ENCODE measurements at places on chromosomes 12 and 14.

GRCh38 chr12:118061011-118061872 lies at the start of gene WSB2:
Gene WSB2, minus strand, starts transcription at chr12:118061179. Its CDS starts 131 bp downstream, at chr12:118061048.
- peak; percentile 37 for DNase-seq

DNA sequence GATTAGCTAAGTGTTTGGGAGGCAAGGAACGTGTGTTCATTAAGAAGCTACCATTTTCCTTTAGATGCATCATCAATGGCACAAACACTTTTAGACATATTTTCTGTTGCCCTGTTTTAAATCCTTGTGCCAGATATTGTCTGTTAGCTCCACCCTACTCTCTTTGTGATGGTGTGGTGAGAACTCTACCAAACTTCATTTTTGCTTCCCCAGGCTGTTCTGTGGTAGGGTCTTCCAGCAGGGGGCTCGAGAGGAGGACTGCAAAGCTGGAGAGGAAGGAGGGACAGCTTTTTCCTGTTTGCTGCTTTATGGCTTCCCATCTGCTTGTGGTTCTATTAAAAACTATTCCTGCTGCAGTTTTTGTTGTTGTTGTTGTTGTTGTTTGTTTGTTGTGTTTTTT lies 23.8 kb upstream of the STRAP start:
- no peak for DNase-seq

- DNase-seq, result no peak
Measured at GRCh38 chr12:131151558-131152345, 198.0 kb downstream of the ADGRD1 start.

DNA sequence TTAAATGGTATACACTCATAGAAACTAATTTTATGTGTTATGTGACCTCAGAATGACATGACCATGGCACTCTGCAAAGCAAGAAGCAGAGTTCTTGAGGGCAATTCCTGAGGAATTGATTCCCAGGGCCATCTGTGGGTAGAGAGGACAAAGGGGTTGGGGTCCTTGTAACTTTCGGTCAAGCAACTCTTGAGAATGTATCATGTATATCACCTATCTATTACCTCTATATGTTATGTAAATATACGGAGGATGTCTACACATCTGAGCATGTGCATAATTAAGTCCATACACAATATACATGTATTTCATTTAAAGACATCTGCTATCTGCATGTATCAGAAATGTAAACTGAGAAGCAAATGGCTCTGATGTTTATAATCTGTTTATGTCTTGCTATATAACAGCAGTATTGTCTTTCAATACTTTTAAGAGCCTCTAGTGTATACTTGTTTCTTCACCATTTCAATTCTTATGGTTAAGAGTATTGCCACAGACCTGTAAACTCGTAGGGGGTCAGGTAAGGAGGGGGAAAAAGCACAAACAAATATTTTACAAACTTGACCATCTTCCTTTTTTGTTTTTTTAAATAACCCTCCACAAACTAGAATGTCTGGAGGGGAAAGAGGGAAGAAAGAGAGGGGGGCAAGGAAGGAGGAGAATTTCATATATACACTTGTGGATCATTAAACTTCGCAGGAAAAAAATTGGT lies 4.5 kb downstream of the FOXA1 start:
- no peak for DNase-seq

DNA sequence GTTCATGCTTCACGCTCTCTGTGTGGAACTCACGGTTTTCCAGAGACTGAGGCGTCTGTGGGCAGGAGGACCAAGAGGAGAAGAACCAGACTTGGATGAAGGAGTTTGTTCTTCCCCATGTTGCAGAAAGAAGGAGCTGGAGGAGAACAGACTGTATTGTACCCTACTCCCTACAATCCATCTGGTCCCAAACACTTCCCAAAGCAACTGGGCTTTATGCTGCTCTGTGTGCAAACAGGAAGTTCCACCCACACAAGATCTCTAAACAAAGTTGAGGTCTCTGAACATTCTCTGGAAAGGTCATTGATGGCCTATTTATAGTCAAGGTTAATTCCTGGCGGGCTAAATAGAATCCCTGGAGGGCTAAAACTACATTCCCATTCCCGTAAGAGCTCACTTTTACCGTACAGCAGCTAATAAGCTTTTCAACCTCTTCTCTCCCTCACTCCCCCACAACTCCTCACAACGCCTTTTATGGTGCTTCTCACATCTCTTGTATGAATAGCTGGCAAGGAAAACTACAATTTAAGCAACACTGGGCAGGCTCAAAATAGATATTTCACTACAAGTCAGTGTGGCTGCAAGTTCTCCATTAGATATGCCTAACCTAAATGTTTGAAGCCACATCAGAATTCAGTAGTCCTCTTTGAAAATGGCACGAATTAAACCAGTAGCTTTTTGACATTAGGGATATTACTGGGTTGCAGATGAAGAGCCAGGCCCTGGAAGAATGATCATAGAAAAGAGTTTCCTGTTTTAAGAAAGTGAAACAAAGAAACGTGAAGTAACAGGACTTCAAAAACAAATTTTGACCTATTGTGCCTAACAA lies at the start of gene A2M:
Gene A2M (minus strand): TSS at position 189 of the 829 bp plus-strand sequence. CDS start 70 bp downstream, at position 119.
- DNase-seq, result peak; percentile 77

- no peak for DNase-seq
Measured at GRCh38 chr12:49962861-49963765, 1.4 kb downstream of the AQP5 start.

DNA sequence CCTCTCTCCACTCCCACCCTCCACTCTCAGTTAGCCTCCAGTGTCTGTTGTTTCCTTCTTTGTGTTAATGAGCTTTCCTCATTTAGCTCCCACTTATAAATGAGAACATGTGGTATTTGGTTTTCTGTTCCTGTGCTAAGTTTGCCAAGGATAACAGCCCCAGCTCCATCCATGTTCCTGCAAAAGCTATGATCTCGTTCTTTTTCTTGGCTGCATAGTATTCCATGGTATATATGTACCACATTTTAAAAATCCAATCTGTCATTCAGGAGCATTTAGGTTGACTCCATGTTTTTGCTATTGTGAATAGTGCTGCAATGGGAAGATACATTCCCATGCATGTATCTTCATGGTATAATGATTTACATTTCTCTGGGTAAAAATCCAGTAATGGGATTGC lies 2.8 kb upstream of the WASHC4 start:
- DNase-seq, result no peak

DNA sequence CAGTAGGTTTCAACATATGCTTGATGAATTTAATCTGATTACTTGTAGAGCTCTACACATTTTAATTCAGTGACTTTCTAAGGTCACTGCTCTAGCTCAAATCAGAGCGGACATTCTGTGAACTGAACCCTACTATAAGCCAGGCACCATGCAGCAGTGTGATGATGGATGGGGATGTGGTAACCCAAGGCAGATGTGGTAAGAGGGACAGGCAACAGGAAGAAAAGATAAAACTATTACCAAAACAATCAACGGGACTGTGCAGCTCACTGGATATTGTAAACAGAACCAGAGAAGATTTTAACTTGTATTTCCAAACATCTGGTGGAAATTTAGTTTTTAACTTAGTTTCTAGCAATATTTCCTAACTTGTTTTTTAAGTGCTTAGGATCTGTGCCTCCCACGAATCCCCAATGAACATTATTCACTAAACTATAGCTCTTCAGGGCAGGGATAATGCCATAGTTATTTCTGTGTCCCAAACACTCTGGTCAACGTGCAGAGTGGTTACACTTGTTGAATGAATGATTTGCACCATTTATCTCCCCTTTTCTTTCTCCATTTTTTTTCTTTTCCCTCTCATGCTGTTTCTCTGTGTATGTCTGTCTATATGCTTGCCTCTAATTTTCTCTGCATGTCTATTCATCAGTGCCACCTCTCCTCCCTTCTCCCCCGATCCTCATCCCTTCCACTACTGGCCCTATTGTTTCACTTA lies 3.0 kb downstream of the ERO1A start:
- DNase-seq, result no peak

- no peak for DNase-seq
Measured at GRCh38 chr12:54006559-54007220, 2.1 kb upstream of the HOXC8 start.
